Heart left ventricle (tissue), 16 donors: ENCODE measurements at places on chromosomes 7 and 10. TPM values are rescaled to one million over a fixed set of nuclear protein-coding genes. Genes with fewer than 3 reads are reported as not detected.

The ZNF775 gene
- total RNA-seq = 2.1 TPM

The PDZD7 gene
- 0.46 TPM for total RNA-seq

The IKZF1 gene
- 3.2 TPM for total RNA-seq

The HOXA2 gene
- total RNA-seq = 0.57 TPM

The ATG9B gene
- not detected for total RNA-seq

The TMEM26 gene
- 0.16 TPM for total RNA-seq

The KNDC1 gene
- 0.07 TPM for total RNA-seq

The FZD8 gene
- total RNA-seq = 10.3 TPM

The MYO3A gene
- not detected for total RNA-seq
